ENCODE measurements at places on chromosomes 12 and 14.

DNA sequence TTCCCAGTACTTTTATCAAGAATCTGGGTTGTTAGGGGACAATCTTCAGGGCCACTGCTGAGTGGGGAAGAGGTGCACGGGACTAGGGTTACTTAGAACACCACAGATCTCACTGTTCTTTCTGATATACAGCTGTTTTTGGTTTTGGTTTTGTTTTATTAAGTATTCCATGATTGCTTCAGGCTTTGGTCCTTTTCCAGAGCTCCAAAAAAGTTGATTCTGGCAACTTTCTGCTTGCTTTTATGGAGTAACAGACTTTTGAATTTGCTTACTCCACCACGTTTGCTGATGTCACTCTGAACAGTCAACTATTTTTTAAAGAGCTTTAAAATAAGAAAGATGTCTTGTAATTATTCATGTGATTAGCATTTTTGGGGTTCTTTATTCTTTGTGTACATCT lies 368.1 kb upstream of the FOXG1 start:
- DNase-seq = no peak

DNA sequence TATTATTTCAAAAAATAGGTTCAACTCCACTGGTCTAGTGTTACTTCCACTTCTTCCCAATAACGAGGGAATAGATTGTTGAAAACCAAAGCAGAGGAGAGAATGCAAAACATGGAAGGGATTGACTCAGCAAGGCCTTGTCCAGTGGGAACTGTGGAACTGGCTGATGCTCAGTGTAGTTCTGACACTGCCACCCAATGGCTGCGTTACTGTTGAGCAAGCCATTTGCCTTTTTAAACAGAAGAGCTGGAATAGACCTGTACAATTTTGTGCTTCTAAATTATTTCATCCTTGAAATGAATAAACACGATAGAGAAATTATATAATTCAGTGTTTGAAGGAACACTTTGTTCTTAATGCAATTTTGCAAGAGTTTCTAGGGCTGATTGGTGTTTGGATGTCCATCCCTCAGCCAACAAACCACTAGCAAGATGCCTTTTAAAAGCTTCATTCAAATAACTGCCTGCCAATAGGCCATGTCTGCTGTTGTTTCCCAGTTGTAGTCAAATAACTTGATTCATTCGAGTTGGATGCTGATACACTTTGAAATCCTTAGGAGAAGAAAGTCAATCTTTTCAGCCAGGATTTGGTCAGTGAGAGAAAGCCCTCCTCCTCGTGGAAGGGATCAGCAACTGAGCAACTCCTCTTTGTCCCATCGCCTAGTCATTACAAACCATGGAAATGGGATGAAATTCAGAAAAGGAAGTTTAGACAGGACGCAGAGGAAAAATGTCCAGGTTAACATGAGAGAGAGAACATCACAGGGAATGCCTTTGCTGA lies 7.3 kb upstream of the MGP start:
- peak; percentile 17 for DNase-seq

GRCh38 chr12:24227551-24227950 lies 278.1 kb upstream of the SOX5 start:
- no peak for DNase-seq

DNA sequence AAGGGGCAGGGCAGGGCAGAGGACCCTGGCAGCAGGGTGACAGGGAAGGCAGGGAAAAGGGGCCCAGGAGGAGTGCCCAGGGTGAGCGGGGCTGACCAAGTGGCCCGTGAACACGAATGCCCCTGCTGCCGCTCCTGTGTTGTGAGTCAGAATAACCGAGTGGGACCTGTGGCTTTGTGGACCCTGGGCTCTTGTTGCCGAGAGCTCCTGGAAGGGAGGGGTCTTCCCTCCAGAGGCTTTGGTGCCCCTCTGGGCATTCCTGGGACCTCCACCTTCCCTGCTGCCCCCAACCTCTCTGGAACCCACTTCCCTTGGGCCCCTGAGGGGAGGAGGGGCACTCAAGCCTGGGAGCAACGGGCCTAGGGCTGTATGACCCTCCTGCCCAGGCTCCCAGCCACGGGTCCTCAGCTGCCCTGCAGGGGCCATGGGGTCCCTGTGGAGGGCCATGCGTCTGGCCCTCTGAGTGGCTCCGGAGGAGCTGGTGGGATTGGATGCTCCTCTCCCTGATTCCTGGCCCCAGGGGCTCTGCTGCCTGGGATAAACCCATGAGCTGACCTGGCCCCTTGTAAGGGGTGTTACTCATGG lies 319.4 kb downstream of the TMEM121 start:
- no peak for DNase-seq

DNA sequence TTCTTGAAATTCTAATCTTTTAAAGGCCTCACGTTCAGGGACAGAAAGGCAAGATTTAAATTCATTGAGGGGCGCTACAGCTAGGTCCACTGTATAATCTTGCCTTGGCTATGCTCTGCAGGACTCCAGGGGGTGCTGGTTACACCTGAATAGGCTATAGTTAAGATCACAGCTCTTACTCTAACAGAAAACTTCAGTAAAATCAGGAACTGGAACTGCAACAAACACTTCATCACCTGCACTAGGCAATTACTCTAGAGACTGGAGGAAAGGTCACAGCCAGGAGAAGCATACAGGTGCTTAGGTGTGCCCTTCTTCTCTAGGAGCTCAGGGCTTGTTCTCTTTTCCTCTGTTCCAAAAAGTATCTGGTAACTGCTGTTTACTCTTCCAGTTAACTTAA lies 20.9 kb downstream of the SLCO1C1 start:
- DNase-seq = no peak

- DNase-seq = no peak
Measured at GRCh38 chr14:74935360-74935680, 12.3 kb upstream of the RPS6KL1 start.

DNA sequence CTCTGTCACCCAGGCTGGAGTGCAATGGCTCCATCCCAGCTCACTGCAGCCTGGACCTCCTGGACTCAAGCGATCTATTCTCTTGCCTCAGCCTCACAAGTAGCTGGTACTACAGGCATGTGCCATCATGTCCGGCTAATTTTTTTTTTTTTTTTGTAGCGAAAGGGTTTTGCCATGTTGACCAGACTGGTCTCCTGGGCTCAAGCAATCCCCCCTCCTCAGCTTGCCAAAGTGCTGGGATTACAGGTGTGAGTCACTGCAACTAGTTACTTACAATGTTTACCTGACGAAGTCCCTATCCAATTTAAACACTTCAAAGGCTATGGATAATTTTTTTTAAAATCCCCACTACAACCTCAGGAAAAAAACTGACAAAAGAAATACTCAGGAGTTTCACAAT lies 1.8 kb downstream of the KRR1 start:
- DNase-seq = no peak

DNA sequence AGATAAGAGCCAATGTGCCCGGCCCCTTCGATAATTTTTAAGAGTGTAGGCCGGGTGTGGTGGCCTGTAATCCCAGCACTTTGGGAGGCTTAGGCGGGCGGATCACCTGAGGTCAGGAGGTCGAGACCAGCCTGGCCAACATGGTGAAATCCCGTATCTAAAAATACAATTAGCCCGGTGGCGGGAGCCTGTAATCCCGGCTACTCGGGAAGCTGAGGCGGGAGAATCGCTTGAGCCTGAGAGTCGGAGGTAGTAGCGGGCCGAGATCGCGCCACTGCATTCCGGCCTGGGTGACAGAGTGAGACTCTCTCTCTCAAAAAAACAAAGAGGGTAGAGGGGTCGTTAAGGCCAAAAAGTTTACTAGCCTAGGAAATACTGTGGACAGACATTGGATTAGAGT lies 2.6 kb downstream of the KRAS start:
- DNase-seq = no peak

- DNase-seq = no peak
Measured at GRCh38 chr12:123763093-123763492, 992 bp downstream of the DNAH10 start.

- peak; percentile 99 for DNase-seq
Measured at GRCh38 chr12:27981874-27982273, 9.3 kb upstream of the PTHLH start.

DNA sequence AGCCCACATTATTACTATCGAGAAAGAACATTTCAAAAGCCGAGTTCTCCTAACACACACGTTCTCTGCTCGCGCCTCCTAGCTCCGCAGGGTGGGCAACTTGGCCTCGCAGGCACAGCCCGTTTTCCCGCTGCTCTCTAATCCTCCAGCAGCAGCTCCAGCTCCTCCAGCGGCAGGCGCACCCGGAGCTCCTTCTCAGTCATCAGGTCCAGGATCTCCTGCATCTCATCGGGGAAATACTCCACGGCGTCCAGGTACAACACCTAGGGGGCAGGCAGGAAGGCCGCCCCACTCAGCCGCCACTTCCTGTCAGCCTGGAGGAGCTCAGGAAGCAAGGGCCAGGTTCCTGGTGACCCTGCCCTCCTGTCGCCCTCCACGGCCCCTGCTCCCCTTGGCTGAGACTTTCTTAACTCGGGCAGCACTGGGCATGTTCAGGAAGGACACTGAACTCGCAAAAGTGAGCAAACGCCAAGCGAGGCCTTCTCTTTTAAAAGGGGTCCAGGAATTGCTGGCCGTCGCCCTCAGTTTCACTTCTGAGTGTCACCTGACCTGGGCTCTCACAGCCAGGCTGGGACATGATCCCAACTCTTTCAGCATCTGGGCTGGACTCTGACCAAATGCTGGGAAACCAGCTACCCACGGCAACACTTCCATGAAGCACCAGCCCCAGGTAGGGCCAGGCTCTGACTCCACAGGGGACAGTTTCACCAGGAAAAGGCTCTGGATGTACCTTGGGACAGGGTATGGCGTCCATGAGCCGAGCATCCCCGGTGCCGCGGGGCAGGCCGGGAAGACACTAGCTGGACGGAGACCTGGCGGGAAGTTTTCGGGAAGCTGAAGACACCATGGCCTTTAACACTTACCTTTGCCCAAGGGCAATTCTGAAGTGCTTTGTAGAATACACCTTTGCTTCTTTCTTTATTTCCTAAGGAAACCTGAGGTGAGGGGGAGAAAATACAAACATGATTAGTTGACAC lies 22.1 kb downstream of the PSMC1 start:
- DNase-seq = no peak

DNA sequence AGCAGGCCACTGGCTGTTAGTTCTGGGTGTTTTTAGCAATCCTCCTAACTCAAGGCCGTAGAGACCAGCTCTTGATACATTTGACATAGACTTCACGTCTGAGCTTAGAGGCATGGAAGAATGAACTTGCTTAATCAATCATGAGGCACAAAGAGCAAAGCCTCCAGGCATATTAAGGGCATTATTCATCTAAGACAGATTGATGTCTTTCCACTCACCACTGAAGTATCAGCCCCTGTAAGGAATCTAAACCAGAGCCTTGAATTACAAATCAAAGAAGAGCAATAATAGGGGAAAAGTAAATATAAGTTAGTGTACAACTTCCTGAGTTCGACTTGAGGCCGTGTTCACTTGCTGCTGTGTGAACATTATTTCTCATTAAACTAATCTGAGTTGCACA lies 1470.7 kb downstream of the AACS start:
- no peak for DNase-seq

GRCh38 chr12:20822415-20822814 lies 11.9 kb downstream of the SLCO1B3 start:
- peak; percentile 75 for DNase-seq

GRCh38 chr12:79920421-79921238 lies 14.3 kb downstream of the PPP1R12A start:
- DNase-seq = no peak

- no peak for DNase-seq
Measured at GRCh38 chr12:14949631-14950030, 11.3 kb upstream of the ERP27 start.

GRCh38 chr14:42872786-42873185 lies 1266.1 kb downstream of the LRFN5 start:
- no peak for DNase-seq

DNA sequence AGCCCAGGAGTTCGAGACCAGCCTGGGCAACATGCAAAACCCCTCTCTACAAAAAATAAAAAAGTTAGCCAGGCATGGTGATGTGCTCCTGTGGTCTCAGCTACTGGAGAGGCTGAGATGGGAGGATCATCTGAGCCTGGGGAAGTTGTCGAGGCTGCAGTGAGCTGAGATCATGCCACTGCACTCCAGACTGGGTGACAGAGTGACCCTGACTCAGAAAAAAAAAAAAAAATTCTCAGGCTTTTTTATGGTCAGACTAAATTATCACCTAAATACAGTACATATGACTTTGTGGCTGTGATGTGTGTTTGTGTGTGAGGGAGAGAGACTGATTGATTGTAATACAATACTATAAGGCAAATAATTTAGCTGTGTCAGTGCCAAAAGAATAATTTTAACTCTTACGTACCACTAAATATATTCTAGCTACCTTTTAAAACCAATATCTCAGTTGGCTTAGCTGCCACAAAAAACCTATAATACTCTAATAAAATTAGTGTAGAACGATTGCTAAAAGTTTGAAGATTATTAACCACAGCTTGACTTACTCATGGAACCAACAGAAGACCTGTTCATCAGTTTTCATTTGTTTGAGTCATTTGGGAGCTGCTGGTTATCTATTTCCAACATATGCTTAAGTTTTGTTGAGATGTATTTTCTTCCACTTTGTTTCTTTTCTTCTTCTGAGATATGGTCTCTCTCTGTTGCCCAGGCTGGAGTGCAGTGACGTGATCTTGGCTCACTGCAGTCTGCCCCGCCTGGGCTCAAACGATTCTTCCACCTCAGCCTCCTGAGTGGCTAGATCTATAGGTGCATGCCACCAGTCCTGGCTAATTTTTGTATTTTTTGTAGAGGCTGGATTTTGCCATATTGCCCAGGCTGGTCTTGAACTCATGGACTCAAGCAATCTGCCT lies 58.0 kb downstream of the DIP2B start:
- no peak for DNase-seq

DNA sequence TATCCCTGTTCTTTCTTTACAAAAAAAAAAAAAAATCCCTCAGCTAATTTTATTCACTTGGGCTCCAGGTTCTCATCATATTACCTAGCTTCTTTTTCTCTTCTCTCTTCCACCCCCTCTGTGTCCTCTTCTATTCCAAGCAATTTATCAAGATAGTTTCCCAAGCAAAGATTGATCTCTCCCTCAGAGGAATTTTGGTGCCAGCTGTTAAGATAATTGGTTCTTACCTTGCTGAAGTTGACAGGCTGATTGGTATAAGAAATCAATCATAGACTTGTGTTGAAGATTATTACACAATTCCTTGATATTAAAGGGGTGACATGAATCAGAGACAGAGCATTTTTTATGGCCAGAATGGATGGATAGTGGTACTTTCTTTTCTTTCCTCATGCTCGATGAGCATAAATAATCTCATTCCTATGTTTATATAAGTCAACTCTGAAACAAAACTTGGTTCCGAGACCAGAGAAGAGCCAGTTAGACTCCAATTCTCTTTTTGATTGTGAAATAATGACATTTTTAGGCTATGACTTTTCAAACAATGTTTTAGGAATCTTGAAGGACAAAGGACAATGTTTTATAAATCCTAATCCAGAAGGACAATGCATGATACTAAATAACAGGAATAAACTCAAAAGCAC lies 264.1 kb upstream of the PRKD1 start:
- no peak for DNase-seq

GRCh38 chr14:59148334-59148900 lies 40.0 kb upstream of the DAAM1 start:
- no peak for DNase-seq

- peak; percentile 64 for DNase-seq
Measured at GRCh38 chr14:55373784-55374705, 37.6 kb downstream of the ATG14 start.

GRCh38 chr14:100534528-100535286 lies 52.5 kb downstream of the BEGAIN start:
- DNase-seq = no peak
